ENCODE measurements at places on chromosomes 6 and 20.

DNA sequence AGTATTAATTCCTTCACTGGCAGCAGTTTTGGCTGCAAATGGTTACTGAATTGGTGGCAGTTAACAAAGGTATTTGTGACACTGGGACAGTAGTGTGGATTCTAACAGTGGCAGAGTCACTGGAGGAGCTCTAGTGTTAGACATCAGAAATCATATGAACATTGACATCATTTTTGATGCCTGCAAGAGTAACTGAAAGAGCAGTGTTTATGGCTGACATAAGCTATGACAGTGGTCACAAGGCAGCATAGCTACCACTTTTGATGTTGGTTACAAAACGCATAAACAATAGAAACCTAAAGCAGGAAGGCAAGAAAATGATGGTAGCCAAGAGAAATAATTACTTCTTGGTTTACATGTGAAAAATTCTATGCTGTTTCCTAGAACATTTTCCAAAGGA lies 326.7 kb upstream of the MAN1A1 start:
- no peak for DNase-seq

GRCh38 chr6:132954222-132954621 lies 139.9 kb downstream of the RPS12 start:
- no peak for DNase-seq

DNA sequence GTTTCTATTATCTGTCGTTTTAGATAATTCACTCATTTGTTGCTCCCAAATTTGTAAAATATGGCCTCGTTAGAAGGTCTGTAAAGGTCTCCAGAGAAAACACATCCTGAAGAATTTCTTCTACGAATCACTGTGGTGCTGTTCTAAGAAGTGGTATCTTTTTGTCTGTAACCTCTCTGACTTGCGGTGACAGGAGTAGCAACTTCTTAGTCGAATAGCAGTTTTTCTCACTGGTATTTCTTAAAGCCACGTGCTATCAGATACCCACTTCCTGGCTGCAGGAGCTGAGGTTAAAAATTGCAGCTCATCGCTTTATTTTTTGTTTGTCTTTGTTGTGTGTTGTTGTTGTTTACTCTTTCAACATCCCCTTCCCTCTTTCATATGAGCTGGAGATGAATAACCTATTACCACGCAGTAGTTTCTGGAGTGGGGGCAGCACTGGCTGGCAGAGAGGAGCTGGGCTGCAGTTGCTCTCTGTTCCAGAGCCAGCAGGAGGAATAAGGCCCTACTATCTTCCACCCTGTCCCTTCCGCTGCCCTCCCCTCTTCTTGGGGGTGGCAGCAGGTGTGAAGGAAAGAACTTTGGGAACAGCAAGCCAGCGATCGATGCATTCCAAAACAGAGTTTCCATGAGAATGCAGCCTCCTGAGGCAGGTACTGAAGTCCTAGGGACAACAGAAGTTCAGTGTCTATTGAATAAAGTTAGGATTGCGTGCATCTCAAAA lies 64.7 kb downstream of the C6orf118 start:
- DNase-seq: no peak

GRCh38 chr20:15475483-15475882 lies 1097.8 kb downstream of the KIF16B start:
- DNase-seq: peak; percentile 9

DNA sequence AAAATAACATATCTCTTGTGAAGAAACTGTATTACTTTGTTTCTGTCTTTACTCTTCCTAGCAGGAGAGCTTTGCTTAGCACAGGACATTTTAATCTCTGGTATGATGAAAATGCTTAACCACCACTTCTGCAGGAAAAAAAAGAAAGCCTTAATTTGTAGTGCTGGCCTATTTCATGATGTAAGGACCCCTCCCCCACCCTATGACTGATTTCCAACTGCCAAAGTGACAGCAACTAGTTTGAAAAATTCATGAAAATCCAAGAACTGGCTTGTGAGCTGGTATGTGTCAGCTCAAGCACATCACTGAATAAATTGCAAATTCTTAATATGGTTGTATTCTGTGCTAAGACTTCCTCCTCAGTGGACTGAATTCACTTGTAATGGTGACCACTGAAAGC lies 125.3 kb downstream of the REV3L start:
- DNase-seq: no peak

DNA sequence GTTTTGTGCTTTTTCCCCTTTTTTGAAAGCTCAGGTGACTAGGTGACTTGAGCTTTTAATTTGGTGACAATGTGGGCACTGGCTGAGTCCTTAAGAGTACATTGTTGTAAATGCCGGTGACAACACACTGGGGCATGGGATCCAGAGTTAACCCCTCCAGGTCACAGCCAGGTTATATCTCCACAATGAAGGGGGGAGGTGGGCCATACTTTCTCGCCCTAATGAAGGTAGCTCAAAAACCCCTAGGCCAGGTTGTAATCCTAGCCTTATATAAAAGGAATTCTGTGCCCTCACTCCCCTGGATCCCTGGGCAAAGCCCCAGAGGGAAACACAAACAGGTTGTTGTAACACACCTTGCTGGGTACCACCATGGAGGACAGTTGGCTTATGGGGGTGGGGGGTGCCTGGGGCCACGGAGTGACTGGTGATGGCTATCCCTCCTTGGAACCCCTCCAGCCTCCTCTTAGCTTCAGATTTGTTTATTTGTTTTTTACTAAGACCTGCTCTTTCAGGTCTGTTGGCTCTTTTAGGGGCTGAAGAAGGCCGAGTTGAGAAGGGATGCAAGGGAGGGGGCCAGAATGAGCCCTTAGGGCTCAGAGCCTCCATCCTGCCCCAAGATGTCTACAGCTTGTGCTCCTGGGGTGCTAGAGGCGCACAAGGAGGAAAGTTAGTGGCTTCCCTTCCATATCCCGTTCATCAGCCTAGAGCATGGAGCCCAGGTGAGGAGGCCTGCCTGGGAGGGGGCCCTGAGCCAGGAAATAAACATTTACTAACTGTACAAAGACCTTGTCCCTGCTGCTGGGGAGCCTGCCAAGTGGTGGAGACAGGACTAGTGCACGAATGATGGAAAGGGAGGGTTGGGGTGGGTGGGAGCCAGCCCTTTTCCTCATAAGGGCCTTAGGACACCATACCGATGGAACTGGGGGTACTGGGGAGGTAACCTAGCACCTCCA lies 2.2 kb upstream of the VEGFA start:
- DNase-seq: no peak

DNA sequence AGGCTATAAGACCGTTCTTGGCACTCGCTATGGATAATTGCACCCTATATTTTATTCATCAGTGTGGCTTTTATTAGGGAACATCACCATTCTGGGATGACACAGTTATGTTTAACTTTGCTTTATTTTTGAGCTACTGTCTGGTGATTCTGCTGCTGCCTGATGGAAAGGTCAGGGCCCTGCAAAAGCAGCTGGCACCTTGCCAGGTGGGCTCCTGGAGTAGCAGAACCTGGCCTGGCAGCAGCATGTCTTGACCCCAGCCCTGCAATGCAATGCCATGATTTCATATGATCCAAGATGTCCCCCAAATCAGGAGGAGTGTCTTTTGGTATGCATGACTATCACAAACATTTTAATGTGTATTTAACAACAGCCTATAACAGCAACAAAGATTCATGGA lies 228.4 kb upstream of the RSPO3 start:
- no peak for DNase-seq

DNA sequence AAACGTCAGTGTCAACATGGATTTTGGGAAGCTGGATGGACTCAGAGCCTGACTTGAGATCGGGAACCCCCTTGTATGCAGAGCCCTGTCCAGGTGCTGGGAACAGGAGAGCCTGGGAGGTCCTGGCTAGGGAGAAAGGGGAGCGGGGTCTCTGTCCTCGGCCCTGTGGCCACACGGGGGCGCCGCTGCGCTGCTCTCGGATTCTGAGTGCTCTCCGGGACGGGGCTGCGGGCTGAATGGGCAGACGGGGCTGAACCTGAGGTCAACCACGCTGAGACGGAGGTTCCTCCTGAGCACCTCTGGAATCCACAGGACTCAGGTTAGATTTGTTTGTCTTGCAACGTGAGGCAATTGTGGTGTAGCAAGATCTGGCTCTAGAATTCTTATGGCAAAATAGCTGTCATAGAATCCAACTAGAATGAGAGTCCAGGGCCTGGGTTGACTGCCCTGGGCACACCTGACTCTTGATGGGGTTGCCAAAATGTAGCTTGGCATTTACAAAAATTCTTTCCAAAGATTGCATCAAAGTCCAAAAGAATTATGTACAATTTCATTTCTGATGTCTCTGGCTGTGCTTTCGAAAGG lies 20.6 kb upstream of the HLA-F start:
- no peak for DNase-seq

DNA sequence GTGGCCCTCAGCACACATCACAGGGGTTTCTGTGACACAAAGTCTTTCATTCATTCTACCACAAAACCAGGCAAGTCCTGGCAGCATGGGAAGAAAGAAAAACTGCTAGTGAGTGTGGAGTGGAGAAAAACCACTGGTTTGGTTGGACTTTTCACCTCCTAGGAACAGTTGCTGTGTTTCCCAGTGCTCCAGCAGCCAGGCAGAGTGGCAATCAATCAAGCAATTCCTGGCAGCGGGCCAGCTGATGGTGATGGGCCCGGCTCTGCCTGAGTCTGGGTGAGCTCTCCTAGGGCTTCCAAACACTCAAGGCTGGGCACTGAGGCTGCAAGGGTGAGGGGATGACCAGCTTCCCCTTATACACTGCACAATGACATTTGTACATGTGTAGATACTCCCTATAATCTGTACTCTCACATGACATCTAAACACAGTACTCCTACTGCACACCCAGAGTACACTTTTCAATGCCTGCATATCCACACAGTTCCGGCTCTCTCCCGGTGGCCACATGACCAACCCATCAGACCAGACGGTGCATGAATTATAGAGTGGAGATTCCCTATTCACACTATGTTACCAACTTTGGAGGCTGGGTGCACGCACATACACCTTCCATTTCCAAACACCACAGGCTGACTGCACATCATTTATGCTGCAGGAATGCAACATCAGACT lies 156.6 kb downstream of the UNC5CL start:
- DNase-seq: no peak

DNA sequence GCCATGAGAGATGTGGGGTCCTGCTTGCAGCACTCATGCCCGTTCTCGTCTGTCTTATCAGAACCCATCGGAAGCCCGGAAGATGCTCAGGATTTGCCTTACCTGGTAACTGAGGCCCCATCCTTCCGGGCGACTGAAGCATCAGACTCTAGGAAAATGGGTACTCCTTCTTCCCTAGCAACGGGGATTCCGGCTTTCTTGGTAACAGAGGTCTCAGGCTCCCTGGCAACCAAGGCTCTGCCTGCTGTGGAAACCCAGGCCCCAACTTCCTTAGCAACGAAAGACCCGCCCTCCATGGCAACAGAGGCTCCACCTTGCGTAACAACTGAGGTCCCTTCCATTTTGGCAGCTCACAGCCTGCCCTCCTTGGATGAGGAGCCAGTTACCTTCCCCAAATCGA lies 8.3 kb downstream of the PI16 start:
- peak; percentile 9 for DNase-seq

DNA sequence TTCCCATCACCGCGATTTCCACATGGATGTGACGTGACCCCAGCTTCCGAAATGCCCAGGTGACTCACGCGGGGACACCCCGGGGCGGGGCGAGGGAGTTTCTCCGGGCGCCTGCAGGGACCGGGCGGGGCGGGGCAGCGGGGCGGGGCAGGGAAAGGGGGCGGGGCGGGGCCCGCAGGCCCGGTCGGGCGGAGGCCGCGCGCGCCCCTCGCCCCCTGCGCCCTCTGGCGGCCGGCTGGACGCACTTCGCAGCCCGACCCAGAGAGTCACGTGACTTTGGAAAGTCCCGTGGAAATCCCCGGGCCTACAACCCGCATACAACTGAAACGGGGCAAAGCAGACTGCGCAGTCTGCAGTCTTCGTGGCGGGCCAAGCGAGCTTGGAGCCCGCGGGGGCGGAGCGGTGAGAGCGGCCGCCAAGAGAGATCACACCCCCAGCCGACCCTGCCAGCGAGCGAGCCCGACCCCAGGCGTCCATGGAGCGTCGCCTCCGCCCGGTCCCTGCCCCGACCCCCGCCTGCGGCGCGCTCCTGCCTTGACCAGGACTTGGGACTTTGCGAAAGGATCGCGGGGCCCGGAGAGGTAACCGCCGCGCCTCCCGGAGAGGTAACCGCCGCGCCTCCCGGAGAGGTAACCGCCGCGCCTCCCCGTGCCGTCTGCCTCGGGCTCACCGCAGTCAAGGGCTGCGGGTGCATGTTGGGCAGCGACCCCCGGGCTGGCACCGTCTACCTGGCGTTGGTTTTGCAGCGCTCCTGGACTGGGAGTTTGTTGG lies at the start of gene TNFAIP3:
Gene TNFAIP3, plus strand, starts transcription at position 346 of the 771 bp plus-strand sequence. CDS start 3,969 bp downstream, outside the sequence.
- DNase-seq: peak; percentile 49

GRCh38 chr20:36390719-36391415 lies 84.7 kb downstream of the DLGAP4 start:
- DNase-seq: no peak

DNA sequence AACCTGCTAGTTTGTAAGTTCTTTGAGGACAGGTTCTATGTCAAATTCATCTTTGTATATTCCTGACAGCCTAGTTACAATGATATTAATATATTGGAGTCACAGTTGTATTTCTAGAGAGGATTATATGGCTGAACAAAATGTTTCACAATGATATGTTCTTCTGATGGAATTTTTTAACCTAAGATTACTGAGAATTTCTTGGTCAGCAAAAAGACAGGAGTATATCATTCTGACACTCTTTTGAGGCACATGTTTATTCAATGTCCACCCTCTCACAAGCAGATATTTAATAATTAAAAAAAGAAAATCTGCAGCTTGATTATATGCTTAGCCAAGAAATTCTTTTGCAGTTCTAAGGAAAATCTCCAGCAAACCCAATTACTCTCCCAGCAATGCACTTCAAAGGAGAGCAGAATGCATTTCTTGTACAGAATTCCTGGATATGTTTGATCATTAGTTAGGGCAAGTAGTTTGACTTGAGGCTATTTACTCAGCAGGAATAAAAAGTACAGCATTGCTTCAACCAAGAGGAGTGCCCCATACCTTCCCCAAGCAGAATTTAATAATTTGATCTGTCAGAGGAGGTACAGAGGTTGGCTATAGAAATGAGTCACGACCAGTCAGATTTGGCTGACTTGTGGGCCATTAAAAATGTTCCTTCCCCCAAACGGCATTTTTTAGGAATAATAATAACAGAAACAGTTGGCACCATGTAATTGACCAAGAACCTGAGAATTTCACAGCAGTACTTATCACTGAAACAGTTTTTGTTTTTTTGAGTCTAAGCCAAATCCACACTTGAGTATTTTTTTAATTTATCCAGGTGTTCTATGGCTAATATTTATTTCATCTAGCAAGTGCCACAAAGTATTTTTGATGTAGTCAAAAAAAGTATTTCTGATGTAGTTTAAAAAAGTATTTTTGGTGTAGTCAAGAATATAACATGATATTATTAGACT lies 508.1 kb upstream of the FLRT3 start:
- no peak for DNase-seq

GRCh38 chr6:73579389-73579788 lies 58.6 kb upstream of the EEF1A1 start:
- DNase-seq: no peak

- DNase-seq: peak; percentile 65
These were observed 12.9 kb upstream of the TBC1D22B start for GRCh38 chr6:37244430-37245310.

DNA sequence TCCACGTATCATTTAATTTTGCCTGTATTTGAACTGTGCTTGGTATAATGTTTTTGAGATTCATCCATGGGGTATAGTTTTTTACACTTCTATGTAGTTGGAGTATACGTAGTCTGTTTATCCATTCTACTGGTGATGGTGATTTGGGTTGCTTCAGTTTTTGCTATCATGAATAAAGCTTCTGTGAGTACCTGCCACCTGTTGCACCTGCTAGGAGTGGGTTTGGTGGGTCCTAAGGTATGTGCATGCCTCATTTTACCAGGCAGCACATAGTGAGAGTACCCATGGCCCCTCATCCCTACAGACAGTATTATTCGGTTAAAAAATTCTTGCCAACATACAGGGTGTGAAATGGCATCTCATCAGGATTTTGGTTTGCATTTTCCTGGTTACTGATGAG lies 92.9 kb downstream of the DNAH8 start:
- DNase-seq: no peak

Data from DMS 273 treated with DMSO at 0.1 percent for 48 hours (cell line).